ENCODE measurements at places on chromosomes 6 and 20.

DNA sequence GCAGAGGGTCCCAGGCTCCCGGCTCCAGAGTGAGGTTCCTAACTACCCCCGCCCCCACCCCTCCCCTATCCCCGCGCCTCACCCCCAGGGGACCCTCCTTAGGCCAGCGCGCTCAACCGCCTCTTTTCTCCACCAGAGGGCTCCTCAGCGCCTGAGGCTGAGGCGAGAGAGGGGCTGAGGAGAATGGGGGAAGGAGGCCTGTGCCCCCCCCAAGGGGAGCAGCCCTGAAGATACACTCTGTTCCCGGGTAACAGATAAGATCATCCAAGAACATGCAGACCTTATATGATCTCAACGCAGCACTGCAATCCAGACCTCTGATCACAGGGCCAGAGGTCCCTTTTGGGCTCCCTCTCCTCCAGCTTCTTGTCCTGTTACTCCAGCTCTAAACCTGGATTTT is 43.3 kb upstream of the MRPS10 start:
- peak; percentile 55 for ATAC-seq

DNA sequence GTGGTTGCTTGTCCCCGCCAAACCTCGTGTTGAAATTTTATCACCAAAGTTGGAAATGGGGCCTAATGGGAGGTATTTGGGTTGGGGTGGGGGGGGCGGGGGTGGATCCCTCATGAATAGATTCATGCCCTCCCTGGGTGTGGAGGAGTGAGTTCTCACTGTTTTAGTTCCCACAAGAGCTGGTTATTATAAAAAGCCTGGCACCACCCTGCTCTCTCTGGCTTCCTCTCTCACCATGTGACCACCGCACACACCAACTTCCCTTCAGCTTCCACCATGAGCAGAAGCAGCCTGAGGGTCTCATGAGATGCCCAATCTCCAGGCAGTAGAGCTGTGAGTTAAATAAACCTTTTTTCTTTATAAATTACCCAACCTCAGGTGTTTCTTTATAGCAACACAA is 111.3 kb downstream of the PRDM1 start:
- ATAC-seq, result no peak

- ATAC-seq, result no peak
Measured at GRCh38 chr6:31961616-31962015, 2.6 kb downstream of the SKIC2 start.

- no peak for ATAC-seq
Measured at GRCh38 chr6:153085239-153085638, 45.8 kb downstream of the RGS17 start.

GRCh38 chr20:52972965-52973819 is 1.0 kb downstream of the TSHZ2 start:
- peak; percentile 30 for ATAC-seq

GRCh38 chr6:11056871-11057270 is 12.8 kb upstream of the ELOVL2 start:
- ATAC-seq, result no peak

DNA sequence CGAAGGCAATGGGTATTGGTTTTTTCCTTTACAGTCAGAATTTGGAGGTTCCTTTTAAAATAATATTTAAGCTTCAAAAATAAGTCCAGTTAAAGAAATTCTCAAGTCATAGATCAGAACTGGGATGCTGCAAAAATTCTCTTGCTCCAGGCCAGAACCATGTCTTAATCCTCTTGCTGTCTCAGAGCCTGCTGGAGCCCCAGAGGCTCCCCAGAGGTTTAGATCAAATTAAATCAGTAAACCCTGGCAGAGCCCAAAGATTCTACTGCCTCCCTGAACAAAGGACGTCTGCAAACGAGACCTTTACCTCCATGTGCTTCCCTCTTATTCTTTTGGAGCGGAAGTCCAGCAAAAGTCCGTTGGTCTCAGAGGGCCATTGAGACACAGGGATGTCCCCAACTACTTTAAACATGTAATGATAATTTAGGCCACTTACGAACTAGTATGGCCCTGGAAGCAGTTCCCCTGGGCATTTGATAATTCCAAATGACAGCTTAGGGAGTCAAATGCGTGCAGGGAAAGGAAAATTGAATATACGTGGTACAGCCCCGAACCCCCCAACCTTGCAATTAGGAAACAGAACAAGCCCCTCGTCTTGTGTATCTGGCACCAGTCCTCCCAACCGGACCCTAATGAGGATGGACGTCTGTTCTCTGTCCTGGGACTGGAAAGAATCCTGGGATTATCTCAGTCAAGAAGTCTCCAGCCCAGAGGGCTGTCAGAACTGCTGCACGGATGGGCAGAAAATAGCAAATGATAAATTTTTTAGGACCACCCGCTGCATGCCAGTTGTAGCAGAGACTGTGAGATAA is 31.5 kb downstream of the SULF2 start:
- no peak for ATAC-seq

GRCh38 chr6:150266963-150267685 is 101.7 kb upstream of the IYD start:
- ATAC-seq, result no peak

- no peak for ATAC-seq
Measured at GRCh38 chr6:3913077-3913957, 64.1 kb downstream of the FAM50B start.

DNA sequence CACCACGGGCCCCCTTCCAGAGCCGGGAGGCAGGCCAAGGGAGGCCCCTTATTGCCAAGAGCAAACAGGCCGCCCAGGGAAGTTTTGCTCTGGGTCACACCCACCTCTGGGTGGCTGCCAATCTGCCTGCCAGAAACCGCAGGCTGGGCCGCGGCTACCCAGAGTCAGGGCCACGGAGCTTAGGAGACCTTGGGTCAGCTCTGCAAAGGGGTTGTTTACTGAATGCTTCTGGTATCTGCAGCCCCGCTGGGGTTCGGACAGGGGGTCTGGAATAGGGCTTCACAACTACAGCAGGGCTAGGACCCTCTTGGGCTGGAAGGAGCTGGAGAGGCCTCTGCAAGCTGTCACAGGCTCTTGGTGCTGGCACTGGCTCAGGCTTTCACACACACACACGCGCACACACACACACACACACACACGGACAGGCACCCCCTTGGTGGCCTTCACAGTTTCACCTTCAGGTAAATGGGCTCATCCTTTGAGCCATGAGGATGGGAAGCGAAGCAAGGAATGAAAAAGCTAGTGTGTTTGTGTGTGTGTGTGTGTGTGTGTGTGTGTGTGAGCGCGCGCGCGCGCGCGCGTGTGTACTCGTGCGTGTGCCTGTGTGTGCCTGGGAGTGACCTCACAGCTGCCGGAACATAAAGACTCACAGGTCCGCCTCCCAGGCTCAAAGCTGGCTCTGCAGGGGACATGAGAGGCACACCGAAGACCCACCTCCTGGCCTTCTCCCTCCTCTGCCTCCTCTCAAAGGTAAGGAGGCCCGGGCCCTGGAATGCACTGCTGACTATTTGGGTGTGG is at the start of gene CCN5:
TSS of gene CCN5 (plus strand) at position 669 of the 798 bp plus-strand sequence. CDS start at position 691, 22 bp downstream.
- ATAC-seq, result no peak

DNA sequence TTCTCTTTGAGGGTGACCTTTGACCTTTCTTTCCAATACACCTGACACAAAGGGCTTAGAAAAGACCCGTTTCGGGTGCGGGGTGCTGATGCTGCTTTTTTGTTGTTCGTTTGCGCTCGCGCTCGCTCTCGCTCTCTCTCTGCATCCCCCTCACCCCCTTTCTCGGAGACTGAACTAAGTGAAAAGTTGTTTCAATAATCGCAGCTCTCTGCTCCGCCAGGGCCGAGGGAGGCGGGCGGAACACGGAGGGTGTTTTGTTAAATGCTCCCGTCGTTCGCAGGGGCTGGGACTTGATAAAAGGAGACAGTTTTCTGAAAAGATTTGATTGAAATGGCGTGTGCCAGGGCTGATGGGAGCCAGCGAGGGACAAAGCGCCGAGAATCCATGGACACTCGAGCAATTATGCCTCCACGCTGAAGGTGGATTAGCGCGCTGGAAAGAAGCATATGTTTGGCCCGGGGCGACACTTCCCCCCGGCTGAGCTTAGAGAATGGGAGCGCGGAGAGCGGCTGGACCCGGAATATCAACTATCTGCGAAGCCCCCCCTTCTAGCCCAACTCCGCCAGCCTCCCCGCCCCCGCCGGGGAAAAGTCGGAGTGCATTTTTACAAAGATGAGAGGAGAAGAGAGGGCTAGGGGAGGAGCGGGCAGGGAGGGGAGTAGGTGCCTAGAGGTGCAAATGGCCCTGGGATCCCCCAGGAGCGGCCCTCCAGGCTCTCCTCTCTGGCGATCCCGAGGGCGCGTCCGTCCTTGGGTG is 25.0 kb downstream of the TFAP2A start:
- ATAC-seq, result no peak

- no peak for ATAC-seq
Measured at GRCh38 chr20:1934156-1934555, 38.9 kb downstream of the SIRPA start.

DNA sequence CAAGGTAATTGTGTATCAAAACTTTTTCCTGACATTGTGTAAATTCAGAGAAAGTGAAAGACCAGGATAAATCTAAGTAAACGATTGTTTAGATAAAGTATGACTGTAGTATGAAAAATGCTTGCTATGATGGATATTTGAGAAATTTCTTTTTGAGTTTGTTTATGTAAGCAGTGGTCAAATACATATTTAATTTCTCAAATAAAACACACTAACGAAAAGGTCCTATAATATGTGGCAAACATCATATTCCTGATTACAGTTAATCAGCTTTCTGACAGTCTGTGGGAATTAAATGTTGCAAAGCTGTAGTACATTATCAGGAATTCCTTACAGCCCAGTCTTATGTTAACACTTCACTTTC is 636.9 kb downstream of the MMUT start:
- ATAC-seq, result no peak

GRCh38 chr20:63027922-63028389 is 21.2 kb upstream of the BHLHE23 start:
- ATAC-seq, result no peak

GRCh38 chr20:17735959-17736621 is 36.3 kb downstream of the BANF2 start:
- ATAC-seq, result no peak

GRCh38 chr6:22145376-22145775 is 151.5 kb downstream of the PRL start:
- no peak for ATAC-seq

- ATAC-seq, result no peak
Measured at GRCh38 chr6:28282926-28283325, 1.6 kb downstream of the PGBD1 start.

- peak; percentile 17 for ATAC-seq
Measured at GRCh38 chr6:148746363-148747144, at the start of gene UST. Gene UST, plus strand, starts transcription at chr6:148747030. Its CDS starts 401 bp downstream, at chr6:148747431.

- no peak for ATAC-seq
Measured at GRCh38 chr20:44142413-44142812, 44.6 kb downstream of the JPH2 start.

DNA sequence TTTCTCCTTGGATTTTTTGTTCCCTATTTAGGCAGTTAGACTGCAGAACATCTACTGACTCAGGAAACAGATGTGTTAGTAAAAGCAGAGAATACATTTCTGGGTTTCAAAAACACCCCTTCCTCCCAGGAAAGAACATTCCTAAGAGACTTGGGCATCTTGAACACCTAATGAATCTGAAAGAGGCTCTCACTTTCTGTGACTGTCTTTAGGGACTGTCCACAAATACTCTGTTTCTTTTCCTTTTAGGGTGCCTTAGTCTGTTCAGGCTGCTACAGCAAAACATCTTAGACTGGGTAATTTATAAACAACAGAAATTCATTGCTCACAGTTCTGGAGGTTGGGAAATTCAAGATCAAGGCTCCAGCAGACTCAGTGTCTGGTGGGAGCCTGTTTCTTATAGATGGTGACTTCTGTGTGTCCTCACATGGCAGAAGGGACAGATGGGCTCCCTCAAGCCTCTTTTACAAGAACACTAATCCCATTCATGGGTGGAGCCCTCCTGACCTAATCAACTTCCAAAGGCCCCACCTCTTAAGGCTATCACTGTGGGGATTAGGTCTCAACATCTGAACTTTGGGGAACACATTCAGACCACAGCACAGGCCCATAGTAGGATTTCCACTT is 19.4 kb upstream of the CCN5 start:
- ATAC-seq, result no peak

GRCh38 chr6:121430514-121431460 is 4.7 kb upstream of the GJA1 start:
- no peak for ATAC-seq

GRCh38 chr6:53159558-53159957 is 10.9 kb upstream of the GCM1 start:
- no peak for ATAC-seq

- ATAC-seq, result no peak
Measured at GRCh38 chr6:41430875-41431274, 95.5 kb downstream of the NCR2 start.

GRCh38 chr6:113632220-113632864 is 224.8 kb upstream of the MARCKS start:
- peak; percentile 83 for ATAC-seq

DNA sequence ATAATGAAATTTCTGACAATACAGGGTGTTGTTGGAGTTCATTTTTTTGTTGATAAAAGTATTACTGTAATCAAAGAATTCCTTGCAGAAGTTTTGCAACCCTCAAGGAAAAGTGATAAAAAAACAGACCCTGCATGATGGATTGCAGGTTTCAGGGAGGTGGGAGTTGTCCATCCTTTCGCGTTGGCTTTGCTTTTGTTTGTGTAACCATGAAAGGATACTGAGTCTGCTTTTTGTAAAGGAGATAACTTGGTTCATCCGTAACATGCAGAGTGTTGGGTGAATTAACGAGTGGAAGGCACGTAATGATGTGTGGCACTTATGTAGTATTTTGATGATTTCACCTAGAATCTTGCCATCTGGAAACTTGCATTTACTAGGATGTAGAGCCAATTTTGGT is 23.6 kb downstream of the FOXO3 start:
- no peak for ATAC-seq

- ATAC-seq, result no peak
Measured at GRCh38 chr20:45070932-45071632, 29.8 kb downstream of the KCNS1 start.

GRCh38 chr20:4808872-4809271 is 87.2 kb downstream of the PRND start:
- ATAC-seq, result no peak

DNA sequence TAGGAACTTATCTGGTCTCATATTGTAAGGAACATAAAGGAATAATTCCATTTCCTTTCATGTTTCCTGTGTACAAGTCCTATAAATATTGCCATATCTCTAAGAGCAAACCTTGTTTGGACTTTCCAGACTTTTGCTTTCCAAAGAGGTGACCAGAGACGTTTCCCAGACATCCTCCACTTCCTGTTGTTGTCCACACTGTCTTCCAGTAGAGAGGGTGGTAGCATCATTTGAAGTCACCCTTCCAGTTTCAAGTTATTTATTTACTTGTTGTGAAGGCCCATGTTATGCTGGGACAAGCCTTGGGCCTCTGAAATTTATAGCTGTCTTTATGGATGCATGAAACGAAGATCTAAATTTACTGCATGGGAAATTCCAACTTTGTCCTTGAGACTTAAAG is 10.6 kb upstream of the TGM3 start:
- ATAC-seq, result no peak

- ATAC-seq, result no peak
Measured at GRCh38 chr6:32954986-32955802, 2.3 kb upstream of the HLA-DMA start.

- no peak for ATAC-seq
Measured at GRCh38 chr6:110514818-110515217, 38.4 kb upstream of the SLC22A16 start.
